ENCODE measurements at places on chromosomes 3 and 15.

GRCh38 chr15:43911235-43911781, 84.5 kb downstream of the WDR76 start:
- no peak for DNase-seq

DNA sequence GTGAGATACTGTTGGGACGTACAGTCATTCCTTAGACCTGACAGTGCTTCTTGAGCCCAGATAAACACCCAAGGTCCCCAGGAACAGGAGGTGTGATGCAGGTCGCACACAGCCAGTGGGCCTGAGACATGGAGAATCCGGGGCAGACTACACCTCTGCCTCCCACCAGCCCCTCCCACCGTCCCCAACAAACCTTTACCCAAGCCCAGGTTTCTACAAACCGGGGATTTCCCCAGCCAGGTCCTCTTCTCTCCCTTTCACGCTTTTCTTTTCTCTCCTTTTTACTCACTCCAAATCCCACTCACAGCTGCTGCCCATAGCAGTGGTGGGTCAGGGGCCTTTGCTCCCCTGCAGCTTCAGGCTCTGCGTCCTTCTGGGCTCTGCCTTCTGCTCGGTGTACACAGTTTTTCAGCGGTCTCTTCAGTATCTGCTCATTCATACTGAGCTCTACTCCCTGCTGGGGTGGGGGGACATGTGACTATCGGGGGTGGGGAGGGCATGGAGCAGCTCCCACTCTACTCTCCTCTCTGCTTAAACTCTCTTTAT, 4.8 kb upstream of the PCSK6 start:
- DNase-seq: no peak

GRCh38 chr3:78026318-78026828, 986.5 kb downstream of the ROBO2 start:
- no peak for DNase-seq

GRCh38 chr15:82181371-82181770, 81.2 kb downstream of the EFL1 start:
- DNase-seq: no peak

All from iPS DF 6.9 (cell line).